ENCODE measurements at places on chromosomes 13 and 19.

GRCh38 chr13:25391932-25392331, 20.2 kb downstream of the ATP8A2 start:
- no peak for DNase-seq

- no peak for DNase-seq
Measured at GRCh38 chr13:43631106-43631505, 155.7 kb downstream of the ENOX1 start.

- DNase-seq: no peak
Measured at GRCh38 chr13:44543369-44543768, 32.8 kb downstream of the TSC22D1 start.

- DNase-seq: no peak
Measured at GRCh38 chr13:22562116-22562515, 618.7 kb upstream of the SGCG start.

GRCh38 chr13:80860845-80861244, 519.9 kb upstream of the SPRY2 start:
- no peak for DNase-seq

DNA sequence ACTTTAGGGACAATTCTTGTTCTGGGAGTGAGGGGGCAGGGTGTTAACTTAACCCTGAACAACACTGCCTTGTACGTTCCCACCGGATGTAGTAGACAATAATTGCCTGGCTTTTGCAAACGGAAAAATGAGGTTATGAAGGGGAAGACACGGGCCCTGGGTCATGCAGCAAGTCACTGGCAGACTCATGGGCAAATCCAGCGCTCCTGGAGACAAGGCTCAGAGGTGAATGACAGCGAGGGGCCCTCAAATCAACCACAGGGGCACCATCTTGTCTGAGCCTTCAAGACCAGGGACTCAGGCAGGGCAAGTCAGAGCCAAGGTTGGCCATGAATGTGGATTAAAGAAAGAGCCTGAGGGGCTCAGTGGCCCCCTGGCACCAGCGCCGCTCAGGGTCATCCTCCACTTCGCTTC, 2.8 kb downstream of the RASA3 start:
- DNase-seq: no peak

DNA sequence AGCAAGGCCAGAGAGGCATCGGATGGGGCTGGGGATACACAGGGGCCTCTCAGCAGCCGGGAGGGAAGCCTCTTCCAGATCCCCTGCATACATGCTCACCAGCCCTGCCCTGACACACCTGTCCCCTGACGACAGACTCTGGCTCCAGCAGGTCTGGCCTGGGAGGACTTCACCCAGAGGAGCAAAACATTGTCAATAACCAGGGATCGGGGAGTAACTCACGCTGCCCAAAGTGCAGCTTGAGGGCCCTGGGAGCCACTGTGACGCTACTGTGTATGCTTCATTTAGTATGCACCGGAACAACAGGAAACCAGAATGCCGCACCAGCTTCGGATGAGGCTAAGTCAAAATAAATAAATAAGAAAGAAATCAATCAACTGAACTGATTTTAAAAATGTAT, 12.4 kb upstream of the CD22 start:
- DNase-seq: no peak

DNA sequence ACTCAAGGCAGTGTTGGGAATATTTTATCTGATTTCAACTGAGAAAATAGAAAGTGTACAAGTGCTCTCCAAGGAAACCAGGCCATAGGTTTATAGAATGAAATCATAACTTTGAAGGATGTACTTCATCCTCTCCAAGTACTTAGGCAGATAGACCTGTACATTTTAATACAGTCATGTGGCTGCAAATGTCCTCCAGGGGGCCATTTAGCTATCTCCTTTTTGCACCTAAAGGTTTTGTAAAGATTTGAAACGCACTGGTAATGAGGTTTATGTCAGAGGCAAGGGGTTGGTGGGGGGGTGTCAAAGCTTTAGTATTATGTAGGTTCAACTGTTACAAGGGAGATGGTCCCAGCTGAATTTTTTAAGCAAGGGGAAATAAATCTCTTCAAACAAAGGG, 364.4 kb downstream of the DCT start:
- DNase-seq: no peak
